Mammary epithelial cell (primary cell): ENCODE measurements at places on chromosomes 7 and 10.

DNA sequence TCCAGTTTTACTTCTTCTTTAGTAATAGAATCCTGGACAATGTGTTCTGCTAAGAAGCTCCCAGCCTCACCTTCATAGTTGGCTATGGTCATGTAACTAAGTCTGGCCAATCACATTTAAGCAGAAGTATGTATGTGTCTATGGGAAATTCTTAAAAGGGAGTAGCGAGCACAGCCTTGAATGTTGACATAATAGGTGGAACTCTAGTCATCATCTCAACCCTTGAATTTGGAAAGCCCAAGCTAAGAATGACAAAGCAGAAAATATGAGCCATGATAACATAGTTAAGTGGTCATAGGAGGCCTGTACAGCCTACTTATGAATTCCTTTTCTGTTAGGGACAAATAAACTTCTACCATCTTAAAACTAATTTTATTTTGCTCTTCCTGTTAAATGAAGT lies 134.1 kb downstream of the MAGI2 start:
- DNase-seq = no peak

- no peak for DNase-seq
Measured at GRCh38 chr10:23379686-23380085, 35.1 kb upstream of the C10orf67 start.

DNA sequence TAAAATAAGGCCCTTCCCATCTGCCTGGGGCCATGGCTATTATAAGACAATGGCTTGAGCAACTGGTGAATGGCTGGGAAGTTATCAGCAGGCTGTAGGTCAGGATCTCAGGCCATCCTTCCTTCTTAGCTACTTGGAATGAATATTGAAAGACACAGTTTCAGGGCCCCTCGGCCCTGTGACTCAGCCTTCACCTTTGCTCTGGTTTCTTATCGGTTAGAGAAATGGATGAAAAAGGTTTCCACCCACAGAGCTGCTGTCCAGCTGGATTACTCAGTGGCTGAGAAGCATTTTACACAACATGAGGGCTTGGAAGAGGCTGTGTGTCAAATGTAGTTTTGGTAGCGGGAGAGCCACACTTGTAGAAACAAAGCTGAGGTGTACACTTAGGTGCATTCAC lies 9.4 kb downstream of the ACSL5 start:
- DNase-seq = peak; percentile 7

- DNase-seq = no peak
Measured at GRCh38 chr10:50373821-50374501, 122.6 kb upstream of the ASAH2 start.

DNA sequence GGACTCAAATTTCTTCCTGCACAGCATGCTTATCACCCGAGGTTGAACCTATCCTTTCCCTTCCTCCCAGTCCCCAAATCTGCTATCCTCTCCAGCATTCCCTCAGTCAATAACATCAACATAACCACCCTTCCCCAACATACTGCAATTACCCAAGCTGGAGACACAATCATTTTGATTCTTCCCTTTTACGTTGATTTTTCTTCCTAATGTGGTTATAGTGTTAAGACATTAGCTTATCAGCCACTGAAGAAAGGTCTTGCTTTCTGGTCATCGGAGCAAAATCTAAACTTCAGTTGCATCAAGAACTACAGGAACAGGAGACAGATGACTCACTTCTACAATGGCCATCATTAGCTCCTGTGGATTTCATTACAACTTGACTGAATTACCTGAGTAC lies 3.5 kb upstream of the HBP1 start:
- no peak for DNase-seq

GRCh38 chr10:649445-649797 lies 40.0 kb downstream of the DIP2C start:
- no peak for DNase-seq

- DNase-seq = no peak
Measured at GRCh38 chr7:21887779-21888178, 57.9 kb downstream of the CDCA7L start.

GRCh38 chr7:73606801-73607691 lies 17.3 kb downstream of the MLXIPL start:
- DNase-seq = no peak

GRCh38 chr10:103802081-103802480 lies 53.3 kb downstream of the SH3PXD2A start:
- DNase-seq = no peak

DNA sequence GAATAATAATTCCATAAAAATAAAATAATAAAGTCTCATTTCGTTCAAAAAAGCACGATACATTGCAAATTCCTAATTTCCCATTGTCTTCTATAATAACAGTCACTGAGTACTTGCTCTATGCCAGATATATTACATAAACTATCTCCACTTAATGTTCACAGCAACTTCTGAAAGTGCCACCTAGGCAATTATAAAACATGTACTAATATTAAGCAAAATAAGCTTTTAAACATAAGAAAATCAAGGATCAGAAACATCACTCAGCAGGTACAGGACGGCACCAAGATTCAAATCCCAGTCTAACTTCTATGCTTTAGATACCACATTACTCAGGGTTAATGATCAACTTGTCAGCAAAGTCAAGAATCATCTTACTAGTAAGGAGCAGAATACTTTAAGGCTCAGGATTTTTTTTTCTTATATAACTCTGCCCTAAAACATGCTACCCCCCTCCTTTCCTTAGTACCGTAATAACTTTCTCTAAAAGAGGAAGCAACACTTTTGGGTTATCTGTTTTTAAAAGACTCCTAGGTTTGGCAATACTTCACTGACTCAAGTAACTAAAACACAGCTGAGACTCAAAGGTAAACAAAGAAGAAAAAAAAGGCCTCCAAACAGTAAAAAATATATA lies 51.3 kb downstream of the USP6NL start:
- no peak for DNase-seq

GRCh38 chr10:130300608-130301020 lies 164.4 kb downstream of the GLRX3 start:
- DNase-seq = no peak

DNA sequence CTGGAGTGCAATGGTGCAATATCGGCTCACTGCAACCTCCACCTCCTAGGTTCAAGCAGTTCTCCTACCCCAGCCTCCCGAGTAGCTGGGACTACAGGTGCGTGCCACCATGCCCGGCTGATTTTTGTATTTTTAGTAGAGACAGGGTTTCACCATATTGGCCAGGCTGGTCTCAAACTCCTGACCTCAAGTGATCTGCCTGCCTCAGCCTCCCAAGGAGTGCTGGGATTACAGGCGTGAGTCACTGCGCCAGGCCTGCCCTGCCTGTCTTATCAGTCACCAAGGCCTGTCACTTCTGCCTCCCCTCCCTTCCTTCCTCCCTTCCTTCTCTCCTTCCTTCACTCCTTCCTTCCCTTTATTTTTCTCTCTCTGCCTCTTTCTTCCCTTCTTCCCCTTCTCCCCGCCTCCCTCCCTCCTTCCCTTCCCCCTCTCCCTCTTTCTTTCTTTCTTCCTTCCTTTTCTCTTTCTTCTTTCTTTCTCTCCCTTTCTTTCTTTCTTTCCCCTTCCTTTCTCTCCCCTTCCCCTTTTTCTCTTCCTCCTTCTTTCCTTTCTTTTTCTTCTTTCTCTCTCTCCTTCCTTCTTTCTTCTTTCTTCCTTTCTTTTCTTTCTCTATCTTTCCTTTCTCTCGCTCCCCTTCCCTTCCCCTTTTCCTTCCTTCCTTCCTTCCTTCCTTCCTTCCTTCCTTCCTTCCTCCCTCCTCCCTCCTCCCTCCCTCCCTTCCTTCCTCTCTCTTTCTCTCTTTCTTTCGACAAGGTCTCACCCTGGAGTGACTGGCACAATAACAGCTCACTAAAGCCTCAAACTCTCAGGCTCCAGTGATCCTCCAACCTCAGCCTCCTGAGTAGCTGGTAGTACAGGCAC lies 3.1 kb upstream of the ST7 start:
- no peak for DNase-seq

- DNase-seq = peak; percentile 81
Measured at GRCh38 chr7:191981-192649, at the start of gene FAM20C. Gene FAM20C, plus strand, starts transcription at chr7:192571. Its CDS starts 629 bp downstream, at chr7:193200.

DNA sequence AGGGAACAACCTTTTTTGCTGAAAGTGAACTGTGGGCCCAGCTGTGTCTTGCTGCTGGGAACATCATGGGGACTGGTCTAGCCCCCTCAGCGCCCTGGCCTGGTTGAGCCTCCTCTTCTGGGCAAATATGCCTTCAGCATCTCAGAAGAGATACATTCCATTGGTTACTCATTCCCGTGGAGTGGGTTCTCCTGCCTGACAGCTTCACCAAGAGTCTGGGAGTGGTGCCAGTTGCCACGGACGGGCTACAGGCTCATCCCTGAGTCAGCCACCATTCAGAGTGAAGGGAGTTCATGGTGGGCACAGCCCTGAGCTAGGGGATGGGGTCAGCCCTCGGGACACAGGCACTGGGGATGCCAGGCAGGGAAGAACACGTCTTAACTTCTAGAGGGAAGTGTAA lies 81.9 kb downstream of the RAMP3 start:
- DNase-seq = peak; percentile 58

DNA sequence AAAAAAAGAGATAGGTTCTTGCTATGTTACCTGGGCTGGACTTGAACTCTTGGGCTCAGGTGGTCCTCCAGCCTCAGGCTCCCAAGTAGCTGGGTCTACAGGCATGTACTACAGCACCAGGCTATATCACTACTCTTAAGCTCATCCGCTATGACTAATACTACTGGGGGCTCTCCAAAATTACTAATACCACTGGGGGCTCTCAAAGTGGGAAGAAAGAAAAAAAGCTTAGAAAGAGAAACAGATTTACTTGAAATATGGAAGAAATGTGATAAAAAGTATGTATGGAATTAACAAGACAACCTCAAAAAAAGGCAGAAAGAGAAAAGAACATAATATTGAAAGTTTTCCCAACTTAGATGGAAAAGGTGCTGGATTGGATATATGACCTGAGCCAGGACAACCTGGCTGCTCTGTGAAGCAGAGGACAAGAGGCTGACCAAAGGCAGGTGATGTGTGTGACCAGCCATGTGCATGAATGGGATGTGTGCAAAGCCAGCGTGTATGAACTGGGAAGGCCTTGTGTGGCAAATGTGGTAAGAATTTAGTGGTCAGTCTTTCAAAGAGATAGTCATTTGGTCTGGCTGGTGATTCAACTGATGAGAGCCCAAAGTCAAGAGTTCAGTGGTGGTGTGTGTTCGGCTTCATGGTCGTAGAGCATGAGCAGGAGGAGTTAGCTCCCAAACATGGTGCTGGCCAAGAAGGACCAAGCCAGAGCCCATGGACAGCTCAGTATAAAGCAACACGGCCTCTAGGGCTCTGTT lies 232.4 kb upstream of the KLF14 start:
- DNase-seq = no peak

DNA sequence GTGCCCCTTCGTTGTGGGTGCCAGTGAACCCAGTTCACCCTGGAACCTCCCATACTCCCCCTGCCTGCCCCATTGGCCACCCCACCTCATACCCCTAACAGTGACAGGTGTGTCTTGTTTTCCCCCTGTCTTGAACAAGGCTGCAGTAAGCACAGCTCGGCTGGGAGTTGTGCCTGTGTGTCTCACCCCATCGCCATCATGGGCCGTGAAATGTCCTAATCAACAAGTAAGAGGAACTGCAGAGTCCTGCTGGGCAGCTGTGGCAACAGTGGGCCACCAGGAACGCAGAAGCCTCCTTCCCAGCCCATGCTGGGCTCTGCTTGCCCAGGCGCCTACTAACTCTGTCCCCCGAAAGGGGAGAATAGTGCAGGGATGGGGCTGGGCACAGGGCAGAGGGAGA lies 91.6 kb downstream of the C10orf105 start:
- no peak for DNase-seq

GRCh38 chr10:21171936-21172541 lies 274.9 kb upstream of the NEBL start:
- no peak for DNase-seq

- DNase-seq = no peak
Measured at GRCh38 chr10:130141878-130142277, 5.7 kb downstream of the GLRX3 start.

GRCh38 chr10:10020945-10021344 lies 996.7 kb upstream of the CELF2 start:
- no peak for DNase-seq

- DNase-seq = no peak
Measured at GRCh38 chr10:92993699-92994272, 66.8 kb upstream of the CYP26C1 start.

DNA sequence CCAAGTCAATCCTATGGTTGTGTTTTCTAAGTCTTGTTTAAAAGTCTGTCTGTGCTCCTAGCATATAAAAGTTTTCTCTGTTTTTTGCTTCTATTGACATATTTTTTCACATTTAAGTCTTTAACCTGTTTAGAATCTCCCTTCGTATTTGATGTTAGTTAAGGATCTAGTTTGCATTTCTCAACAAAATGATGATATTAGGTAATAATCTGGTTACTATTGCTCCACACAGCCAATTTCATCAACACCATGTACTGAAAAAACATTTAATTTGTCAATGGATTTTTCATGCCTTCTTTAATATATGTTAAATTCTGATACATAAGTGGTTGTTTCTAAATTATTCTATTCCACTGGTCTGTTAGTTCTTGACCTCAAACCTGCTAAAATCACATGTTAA lies 17.5 kb upstream of the TSGA13 start:
- DNase-seq = no peak

- no peak for DNase-seq
Measured at GRCh38 chr10:19595212-19595845, 220.9 kb upstream of the PLXDC2 start.

DNA sequence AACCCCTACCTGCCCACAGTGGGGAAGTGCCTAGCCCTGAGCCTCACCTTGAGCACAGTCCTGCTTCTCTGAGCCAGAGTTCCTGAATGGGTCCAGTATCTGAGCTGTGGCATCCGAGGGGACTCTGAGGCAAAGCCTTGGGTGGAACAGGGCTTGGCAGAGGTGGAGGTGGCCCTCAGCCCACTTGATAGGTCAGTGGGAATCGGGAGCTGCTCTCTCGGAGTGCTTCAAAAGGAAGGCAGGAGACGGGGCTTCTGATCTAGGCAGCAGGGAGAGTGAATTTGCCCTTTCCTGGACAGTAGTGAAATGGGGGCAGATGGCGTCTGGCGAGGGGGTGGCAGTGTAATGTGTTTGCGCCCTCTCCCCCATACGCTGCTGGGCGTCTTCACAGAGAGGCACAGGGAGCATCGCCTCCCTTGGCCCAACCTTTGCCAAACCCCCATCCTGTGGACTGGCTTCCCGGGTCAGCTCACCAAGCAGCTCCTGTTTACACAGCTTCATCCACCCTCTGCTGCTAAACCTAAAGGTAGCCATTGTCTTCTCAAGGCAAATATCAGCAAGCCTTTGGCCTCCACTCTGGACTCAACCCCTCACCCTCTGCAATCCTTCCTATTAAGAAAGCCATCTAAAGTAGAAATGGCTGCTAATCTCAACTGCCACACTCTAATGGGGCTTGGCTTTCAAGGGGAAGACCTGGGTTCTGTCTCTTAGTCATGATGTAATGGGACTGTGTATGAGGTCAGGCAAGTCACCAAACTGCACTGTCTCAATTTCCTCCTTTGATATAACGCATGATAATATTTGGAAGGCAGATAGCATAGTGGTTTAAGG lies 21.1 kb upstream of the VDAC2 start:
- DNase-seq = no peak

- peak; percentile 3 for DNase-seq
Measured at GRCh38 chr10:31830887-31831286, 97.7 kb downstream of the ARHGAP12 start.

GRCh38 chr10:1631282-1631681 lies 106.0 kb downstream of the ADARB2 start:
- DNase-seq = no peak
